ENCODE measurements at places on chromosomes 6 and 20.
A peak's percentile ranks its signal among the peaks of the same experiment; 100 is the strongest.

DNA sequence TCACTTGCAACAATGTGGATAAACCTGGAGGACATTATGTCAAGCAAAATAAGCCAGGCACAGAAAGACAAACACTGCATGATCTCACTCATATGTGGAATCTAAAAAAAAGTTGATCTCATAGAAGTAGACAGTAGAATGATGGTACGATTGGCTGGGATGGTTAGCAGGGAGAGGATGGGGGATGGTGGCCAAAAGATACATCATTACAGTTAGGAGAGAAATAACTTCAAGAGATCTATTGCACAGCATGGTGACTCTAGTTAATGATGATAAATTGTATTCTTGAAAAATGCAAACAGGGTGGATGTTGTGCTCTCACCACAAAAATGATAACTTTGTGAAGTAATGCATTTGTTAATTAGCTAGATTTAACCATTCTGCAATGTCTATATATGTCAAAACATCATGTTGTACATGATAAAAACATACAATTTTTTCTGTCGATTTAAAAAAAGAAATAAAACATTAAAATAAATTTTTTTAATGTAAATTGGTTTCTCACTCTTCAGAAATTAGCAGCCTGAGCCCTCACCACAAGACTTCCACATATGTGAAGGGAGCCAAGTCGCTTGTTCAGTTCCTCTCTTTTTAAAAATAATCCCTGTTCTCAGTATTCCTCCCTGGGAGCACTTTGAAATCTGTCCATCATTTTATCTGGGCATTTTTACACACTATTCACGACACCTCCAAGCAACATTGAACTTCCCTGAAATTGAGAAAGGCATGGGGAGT lies 34.2 kb downstream of the PTPRT start:
- DNase-seq: no peak

DNA sequence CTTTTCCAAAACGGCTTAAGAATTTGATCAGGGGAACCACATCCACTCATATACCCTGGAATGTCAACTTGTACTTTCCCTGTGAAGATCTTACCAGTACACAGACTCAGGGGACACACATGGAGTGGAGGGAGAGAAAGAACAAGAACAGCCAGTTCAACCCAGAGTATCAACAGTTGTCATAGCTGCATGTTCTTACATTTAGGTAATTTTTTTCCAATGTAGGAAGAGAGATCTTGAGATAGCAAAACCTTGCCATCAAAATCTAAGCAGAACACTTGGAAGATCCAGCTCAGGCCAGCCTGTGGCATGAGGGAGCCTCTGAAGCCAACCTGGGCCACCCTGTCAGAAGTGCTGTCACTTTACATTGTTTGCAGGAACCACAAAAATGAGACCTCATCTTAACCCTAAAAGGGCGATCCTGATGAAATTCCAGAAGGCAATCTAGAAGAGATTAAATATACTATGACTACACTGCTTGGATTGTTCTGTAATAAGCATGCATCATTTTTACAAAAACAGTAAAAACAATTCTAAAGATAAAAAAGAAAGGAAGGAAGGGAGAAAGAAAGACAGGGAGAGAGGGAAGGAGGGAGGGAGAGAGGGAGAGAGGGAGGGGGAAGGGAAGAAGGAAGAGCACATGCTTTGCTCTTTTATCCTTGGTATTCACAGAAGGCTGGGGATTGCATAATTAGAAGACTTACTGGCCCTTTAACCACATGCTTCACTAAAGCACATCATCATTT lies 124.7 kb upstream of the TCF21 start:
- no peak for DNase-seq

GRCh38 chr6:108463784-108464183 lies 96.9 kb upstream of the FOXO3 start:
- no peak for DNase-seq

DNA sequence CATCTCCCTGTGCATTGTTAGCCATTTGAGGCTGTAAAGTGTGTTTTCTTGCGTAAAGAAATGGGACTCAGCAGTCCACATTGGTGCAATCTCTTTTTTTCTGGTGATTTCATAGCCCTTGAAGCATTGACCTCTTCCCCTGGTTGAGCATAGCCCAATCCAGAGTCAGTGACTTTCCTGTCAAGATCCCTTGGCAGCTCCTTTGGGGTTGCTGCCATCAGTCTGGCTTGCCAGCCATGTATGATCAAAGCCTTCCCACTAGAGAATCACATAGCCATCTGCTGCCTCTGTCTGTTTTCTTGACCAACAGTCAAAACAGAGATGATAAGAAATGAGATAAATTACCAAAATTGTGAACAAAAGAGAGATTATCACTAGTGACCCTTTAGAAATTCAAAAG lies 19.6 kb downstream of the HLA-A start:
- no peak for DNase-seq

DNA sequence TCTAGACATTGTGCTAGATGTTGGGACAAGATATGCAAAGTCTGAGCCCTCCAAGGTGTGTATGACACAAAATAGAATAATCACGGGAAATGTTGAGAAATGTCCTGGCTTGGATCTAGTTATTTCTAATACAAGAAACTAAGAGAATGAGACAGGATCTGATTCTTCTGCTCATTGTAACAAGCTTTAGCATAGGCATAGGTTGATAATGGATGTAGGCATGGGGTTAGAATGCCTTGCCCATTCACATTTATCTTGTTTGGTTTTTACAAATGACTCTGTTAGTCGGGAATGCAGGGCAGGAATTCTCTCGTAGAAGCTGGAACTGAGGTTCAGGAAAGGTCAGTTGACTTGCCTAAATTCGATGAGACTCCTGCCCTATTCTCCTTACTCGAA lies 1.5 kb upstream of the SLC26A8 start:
- DNase-seq: no peak

- no peak for DNase-seq
Observed at GRCh38 chr6:169893624-169894023, 142.2 kb downstream of the ERMARD start.

GRCh38 chr6:16770701-16771569 lies 9.7 kb upstream of the ATXN1 start:
- DNase-seq: peak; percentile 79

DNA sequence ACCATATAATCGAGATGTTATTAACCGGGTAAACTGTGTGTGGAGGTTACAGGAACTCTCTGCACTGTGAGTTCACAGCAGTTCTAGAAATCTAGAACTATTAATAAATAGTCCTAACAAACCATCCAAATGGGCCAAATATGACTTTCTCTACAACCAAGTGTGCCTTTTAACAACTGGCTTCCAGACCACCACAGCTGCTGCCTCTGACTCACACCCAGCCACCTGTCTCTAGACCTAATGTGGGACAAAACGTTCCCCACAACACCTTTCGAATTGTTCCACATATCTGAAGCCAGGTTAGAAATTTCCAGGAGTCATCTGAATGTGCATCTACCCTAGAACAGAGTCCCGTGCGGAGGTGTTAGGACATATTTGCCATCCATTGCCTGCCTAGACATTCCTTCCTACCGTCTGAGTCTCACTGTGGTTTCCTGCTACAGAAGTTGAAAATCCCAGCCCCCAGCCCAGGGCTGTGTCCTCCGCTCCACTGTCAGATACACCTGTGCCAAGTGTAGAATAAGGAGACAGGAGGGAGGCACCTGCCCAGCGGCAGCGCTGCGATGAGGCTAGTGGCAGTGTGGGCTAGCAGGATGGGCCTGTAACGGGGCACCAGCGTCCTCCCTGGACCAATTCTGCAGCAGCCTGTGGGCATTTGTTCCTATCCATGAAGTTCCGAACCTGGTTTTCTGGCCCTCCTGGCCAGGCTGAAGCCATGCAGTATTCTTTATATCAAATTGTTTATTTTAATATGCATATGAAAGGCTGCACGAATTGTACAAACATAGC lies 28.5 kb upstream of the MAP3K4 start:
- DNase-seq: no peak

DNA sequence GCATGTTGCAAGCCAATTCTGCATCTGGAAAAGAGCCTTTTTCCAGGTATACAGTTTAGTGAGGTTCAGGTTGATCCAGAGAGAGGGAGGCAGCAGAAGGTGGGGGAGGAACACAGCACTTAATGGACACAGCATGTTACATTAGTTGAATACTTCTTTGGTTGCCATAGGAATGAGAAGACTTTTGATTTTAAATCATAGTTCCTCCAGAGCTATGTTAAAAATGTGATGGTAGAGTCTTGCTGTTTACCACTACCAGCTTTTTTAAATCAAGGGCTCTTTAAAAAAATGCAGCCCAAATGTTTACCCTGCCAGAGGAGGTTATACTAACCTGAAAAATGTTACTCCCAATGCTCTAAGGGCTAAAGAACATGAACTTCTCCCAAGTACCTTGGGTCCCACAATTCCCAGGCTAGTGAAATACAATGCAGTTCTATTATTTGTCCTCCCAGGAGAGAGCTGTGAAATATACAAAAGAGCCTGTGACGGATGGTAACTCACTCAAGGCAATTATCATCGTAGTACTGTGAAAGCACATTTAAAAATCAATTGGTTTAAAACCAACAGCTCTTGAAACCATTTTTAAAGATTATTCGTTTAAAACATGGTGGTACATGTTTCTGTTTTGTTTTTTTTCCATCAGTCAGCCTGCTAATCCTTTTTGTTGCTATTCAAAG lies 6.9 kb upstream of the PHACTR1 start:
- no peak for DNase-seq

DNA sequence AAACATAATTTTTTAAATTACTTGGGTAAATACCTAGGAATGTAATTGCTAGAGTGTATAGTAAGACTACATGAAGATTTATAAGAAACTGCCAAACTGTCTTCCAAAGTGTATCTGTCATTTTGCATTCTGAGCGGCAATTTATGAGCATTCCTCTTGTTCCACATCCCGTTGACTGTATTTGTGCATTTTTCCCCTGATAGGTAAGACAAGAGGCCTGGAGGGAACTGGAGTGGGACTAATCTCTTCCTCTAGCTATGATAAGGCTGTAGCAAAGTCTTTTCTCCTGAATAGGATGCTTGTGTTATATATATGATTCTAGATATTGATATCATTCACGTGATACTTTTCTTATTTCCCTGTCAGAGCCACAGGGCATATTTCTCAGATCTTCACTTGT lies 1557.5 kb downstream of the GRIK2 start:
- no peak for DNase-seq

- no peak for DNase-seq
Observed at GRCh38 chr6:87384038-87384437, 23.7 kb upstream of the CFAP206 start.

DNA sequence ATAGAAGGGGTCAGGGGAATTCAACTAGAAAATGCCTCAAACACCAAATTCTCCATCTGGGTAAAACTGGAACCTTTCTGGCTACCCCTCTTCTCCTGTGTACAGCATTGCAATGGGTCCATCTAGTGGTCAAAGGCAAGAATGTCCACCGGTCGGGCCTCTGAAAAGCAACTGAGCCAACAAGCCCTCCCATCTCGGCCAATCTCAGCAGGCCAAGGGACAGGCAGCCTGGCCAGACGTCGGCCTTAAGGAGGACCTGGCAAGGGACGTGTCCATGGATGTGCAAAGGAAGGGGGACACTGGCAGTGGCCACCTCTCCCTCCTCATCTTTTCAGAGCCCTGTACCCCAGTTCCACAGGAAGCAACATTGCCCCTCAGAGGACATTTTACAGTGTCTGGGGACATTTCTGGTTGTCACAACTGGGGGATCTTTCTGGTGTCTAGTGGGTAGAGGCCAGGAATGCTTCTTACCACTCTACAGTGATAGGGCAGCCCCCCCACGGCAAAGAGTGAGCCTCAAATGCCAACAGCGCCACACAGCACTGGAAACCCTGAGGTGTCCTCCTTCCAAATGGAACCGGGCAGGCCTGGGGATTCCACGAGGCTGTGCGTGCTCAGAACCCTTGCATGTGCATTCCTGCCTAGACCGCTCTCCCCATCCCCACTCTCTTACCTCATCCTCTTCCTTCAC lies 99.8 kb upstream of the FOXA2 start:
- DNase-seq: peak; percentile 11

GRCh38 chr6:92364948-92365541 lies 1054.3 kb downstream of the EPHA7 start:
- no peak for DNase-seq

- no peak for DNase-seq
Observed at GRCh38 chr6:130829333-130829910, 2.2 kb downstream of the SMLR1 start.

GRCh38 chr6:110951986-110952794 lies 6.3 kb upstream of the GTF3C6 start:
- DNase-seq: no peak

DNA sequence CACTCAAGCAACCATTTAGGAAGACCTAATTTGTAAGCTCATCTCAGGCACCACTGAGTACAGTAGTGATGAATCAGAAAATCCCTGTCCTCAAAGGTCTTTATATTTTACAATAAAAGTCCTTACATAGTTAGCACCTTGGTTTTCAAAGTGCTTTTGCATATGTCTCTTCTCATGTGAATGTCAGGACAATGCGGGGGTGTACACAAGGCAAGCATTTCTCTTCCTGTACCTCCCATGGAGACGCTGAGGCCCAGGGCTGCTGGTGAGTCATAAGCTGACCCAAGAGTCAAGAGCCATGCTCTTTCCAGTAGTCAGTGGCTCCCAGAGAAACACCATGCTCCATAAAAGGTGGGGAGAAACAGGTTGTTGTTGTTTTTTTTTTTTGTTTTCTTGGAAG lies 174.0 kb downstream of the GJA10 start:
- peak; percentile 65 for DNase-seq
